H1 (cell line): ENCODE measurements at places on chromosomes 1 and 21. TPM values are rescaled to one million over a fixed set of nuclear protein-coding genes. Genes with fewer than 3 reads are reported as not detected.

DNA sequence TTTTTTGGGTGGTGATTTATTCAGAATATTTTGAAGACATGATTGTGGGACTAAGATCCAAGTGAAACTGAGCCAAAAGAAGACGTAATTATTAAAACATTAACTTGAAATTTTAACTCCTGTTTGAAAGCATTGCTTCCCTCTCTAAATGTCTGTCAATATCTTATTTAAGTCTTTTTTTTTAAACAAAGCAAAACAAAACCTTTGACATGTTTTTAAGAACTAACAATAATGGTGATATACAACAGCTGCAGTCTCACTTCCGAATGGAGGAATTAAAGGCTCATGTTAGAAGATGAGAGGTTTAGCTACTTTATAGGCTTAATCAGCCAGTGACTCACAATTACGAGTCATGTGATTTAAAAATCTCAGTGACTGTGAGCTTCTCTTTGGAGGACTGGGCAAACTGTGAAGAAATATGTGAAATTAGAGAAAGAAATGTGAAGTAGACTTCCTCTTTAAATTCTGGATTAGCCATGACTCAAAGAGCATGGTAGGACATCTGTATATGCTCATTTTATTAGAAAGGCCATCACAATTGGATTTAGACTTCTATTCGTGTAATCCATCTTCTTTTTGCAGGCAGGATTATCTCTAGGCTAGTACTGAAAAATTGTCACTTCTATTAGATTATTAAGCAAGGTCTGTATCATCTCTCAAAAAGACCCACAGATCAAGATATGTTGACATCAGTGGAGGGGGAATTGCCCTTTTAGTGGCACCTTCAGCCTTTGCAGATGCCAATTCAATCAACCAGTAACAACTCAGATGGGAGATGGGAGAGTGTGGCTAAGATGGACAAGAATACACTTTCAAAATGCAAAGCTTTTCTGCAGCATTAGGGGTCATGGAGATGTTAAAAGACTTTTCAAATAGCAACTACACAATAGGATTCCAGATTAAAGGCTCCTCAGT, 28.7 kb downstream of the KCNA3 start:
- H3K4me3 ChIP-seq = no peak overlapping the region
- H3K4me1 ChIP-seq = no peaks in the 10 kb centered on the region
- H3K27ac ChIP-seq = no peak overlapping the region

- no peak for DNase-seq
- H3K27ac ChIP-seq = no peak overlapping the region
- H3K4me1 ChIP-seq = no peaks in the 10 kb centered on the region
- no peaks in the 10 kb centered on the region; the same call in 1 of the 2 replicates for H3K36me3 ChIP-seq
These were observed 229.2 kb downstream of the RHOU start for GRCh38 chr1:228964178-228965089.

GRCh38 chr1:228968891-228969606, 233.8 kb downstream of the RHOU start:
- H3K4me3 ChIP-seq = no peak overlapping the region
- H3K27ac ChIP-seq = no peak overlapping the region
- peaks cover 1% of the 10 kb centered on the region; the same call in 1 of the 2 replicates for H3K4me1 ChIP-seq

DNA sequence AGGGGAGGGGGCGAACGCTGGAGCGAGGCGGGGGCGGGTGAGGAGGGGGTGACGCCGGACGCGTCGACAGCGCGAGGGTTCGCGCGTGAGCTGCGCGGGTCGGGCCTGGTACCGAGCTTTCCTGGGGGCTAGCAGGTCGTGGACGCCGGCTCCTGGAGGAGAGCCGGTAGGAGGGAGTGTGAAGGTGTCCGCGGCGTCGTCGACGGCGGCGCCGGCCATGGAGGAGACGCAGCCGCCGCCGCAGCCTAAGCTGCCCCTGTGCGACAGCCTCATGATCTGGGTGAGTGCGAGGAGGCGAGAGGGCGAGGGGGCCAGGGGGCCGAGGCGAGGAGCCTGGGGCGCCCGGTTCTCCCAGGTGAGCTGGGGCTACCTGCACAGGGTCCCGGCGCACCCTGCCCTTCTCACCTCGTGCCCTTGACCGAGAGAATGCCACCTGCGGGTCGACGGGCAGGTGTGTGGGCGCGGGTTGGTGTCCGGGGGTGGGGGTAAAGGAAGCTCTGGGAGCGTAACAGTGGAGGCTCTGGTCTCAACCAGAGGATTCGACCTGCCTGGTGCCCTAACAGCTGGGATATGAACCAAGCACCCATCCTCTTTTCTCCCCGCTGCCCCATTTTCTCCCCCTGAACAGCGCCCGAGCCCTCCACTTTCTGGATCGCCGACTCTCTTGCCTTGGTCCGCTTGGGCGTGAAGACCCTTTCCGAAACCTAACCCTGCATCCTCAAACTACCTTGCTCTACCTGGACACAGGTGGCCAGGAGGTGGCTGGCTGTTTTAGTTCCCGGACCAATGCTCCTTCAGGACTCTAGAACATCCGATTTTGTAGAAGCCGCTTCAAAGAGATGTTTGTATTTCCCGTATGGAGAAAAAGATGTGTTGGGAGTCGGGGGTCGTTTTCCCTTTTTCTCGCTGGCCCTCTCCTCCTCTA, at the start of gene HOOK1:
TSS of gene HOOK1 (plus strand) at position 49 of the 925 bp plus-strand sequence. CDS start at position 218, 169 bp downstream.
- H3K4me3 ChIP-seq = peak within 1 kb of the TSS; percentile 66
- H3K27me3 ChIP-seq = no peaks in the 10 kb centered on the region
- DNase-seq = peak; percentile 86
- peak within 1 kb of the TSS; percentile 57; the same call in 1 of the 2 replicates for H3K27ac ChIP-seq
- no peaks in the 10 kb centered on the region for H3K36me3 ChIP-seq

The PGLYRP3 gene
- total RNA-seq = not detected in 2 replicates

The ITLN2 gene
- total RNA-seq = 4.7 and 5.6 TPM in 2 replicates

The GPR25 gene
- total RNA-seq = not detected in 2 replicates
